Suprapubic skin (tissue), 4 donors: ENCODE measurements at places on chromosomes 3 and 15.

GRCh38 chr3:185846037-185846436, 21.2 kb upstream of the IGF2BP2 start:
- DNase-seq, result no peak

DNA sequence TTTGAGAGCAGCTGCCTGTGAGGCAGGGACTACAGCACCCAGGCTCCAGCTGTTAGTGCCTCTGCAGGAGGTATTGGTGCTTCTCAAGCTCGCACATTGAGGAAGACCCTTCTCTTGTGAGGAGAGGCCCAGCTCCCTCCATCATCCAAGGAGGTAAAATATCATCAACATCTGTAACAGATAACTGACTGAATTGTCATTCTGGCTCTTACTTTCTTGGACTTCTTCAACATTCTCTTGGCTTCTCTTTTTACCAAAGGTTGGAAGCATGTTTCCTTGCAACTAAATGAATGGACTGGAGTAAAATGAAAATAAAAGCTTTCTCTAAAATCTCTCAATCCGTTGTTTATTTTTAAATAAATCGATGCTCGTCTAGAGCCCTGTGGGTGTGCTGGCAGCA, 53.1 kb upstream of the PXYLP1 start:
- no peak for DNase-seq

DNA sequence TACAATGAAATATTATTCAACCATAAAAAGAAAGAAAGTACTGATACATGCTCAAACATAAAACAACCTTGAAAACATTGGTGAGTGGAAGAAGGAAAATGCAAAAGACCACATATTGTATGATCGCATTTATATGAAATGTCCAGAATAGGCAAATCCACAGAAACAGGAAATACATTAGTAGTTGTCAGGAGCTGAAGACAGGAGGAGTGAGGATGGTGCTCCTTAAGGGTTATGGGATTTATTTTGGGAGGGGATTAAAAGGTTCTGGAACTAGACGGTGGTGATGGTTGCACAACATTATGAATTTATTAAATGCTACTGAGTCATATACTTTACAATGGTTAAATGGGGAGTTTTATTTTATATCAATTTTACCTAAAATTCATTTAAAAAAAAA, 12.1 kb upstream of the MAGI1 start:
- DNase-seq, result no peak

DNA sequence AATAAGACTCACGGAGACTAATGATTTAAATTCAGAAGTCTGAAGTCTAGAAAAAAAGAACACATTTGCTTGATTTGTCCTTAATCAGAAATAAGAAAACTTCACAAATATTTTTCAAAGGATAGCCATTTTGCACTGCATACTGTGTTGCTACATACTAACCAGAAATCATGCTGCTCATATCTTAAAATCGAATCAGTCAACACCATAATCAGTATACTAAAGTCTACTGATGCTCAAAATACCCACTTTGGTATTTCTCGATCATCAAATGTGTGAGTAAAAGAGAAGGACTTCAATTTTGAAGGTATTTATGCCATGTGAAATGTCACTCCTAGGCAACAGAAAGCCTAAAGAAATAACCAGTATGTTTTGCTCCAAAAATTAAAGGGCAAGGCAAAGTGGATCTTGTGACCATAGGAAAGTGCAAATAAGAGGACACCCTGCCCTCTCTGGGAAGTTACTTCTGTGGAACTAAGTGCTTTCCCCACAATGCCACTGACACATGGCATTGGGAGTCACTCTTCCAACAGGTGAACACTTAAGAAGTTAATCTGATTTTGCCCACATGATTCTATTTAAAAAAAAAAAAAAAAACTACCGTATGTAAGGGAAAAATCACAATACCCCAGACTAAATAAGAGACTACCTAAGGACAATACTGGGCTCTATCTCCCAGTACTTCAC, 2.7 kb downstream of the LRIG1 start:
- no peak for DNase-seq

GRCh38 chr3:35776346-35776745, 137.0 kb downstream of the ARPP21 start:
- DNase-seq, result no peak
